Activated CD8-positive, alpha-beta memory T cell treated with anti-CD3 and anti-CD28 coated beads, Interleukin-2, amount 10 ng/mL, durations not matched to agents 7 days and 5 days (primary cell): ENCODE measurements at places on chromosomes 6 and 20. TPM values are rescaled to one million over a fixed set of nuclear protein-coding genes. Genes with fewer than 3 reads are reported as not detected.

DNA sequence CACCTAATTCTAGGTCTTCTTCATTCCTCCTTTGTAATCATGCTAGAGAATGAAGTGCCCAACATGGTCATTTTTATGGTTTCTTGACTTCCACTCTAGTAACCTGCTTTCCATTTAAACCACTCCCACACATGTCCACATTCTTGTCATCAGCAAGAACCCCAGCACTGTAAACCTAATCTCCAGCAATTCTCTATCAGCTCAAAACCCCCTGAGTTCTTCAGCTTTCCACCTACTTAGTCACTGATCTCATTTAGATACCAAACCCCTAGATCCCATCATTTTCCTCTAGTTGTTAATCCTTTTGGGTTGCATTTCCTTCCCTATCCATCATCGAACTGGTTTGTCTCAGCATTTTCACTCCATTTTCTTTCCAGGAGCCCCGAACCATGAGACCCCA lies 49.7 kb downstream of the GOPC start:
- no peak overlapping the region for H3K4me3 ChIP-seq
- H3K27ac ChIP-seq = no peak overlapping the region
- H3K27me3 ChIP-seq = peaks cover 4% of the 10 kb centered on the region
- H3K36me3 ChIP-seq = no peaks in the 10 kb centered on the region

- no peaks in the 10 kb centered on the region for H3K36me3 ChIP-seq
- H3K27ac ChIP-seq = no peak overlapping the region
- no peak for DNase-seq
- no peak overlapping the region for H3K4me3 ChIP-seq
These were observed 601.9 kb downstream of the HTR1B start for GRCh38 chr6:76861403-76861802.

- H3K27ac ChIP-seq = no peak overlapping the region
- no peak overlapping the region for H3K4me3 ChIP-seq
- H3K27me3 ChIP-seq = no peaks in the 10 kb centered on the region
- no peak for DNase-seq
- no peaks in the 10 kb centered on the region for H3K36me3 ChIP-seq
- no peaks in the 10 kb centered on the region for H3K4me1 ChIP-seq
These were observed 329.1 kb downstream of the LAMA2 start for GRCh38 chr6:129212081-129212480.

GRCh38 chr6:111072801-111073360 lies 14.4 kb upstream of the SLC16A10 start:
- no peaks in the 10 kb centered on the region for H3K4me1 ChIP-seq
- no peak overlapping the region for H3K27ac ChIP-seq
- H3K36me3 ChIP-seq = no peaks in the 10 kb centered on the region
- no peak for DNase-seq

DNA sequence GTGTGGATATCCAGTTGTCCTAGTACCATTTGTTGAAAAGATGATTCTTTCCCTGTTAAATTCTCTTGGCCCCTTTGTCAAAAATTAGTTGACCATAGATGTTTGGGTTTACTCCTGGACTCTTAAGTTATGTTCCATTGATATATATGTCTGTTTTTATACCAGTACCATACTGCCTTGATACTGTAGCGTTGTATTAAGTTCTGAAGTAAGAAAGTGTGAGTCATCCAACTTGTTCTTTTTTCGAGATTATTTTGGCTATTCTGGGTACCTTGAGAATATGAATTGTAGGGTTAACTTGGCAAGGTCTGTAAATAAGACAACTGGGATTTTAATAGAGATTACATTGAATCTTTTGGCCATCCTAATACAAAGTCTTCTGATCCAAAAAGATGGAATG lies 26.5 kb downstream of the PANK2 start:
- peaks cover 34% of the 10 kb centered on the region for H3K4me1 ChIP-seq
- no peak overlapping the region for H3K4me3 ChIP-seq
- no peak overlapping the region for H3K27ac ChIP-seq
- H3K36me3 ChIP-seq = peaks cover 67% of the 10 kb centered on the region
- H3K27me3 ChIP-seq = no peaks in the 10 kb centered on the region

DNA sequence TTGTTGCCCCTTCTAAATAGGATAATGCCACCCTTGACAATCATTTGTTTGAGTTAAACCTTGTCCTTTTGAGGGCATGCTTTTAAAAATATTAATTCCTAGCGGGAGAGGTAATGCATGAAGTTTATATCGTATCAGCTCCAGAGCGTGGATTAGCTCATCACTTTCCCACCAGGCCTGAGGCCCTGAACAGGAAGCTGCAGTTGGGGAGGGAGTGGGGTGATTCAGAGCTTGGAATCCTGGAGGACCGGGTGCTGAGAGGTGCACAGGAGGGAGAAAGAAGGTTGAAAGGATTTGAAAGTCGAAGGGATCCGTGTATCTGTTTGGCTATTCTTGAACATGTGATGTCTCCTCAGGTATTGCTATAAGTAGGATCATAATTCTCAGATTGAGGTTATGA lies 25.0 kb downstream of the ZDHHC14 start:
- no peak overlapping the region for H3K4me3 ChIP-seq
- DNase-seq = no peak
- peaks cover 4% of the 10 kb centered on the region for H3K36me3 ChIP-seq
- H3K27me3 ChIP-seq = no peaks in the 10 kb centered on the region

ULBP1 gene
- 1.2 TPM for total RNA-seq

GDAP1L1 gene
- not detected for total RNA-seq

SYCP2 gene
- 25.7 TPM for total RNA-seq

FAM83B gene
- total RNA-seq = not detected

LINC00237 gene
- 0.35 TPM for total RNA-seq
